Kasumi-1 (cell line): ENCODE measurements at places on chromosomes 13 and 19.

GRCh38 chr19:43812259-43812658 is 10.0 kb upstream of the LYPD5 start:
- no peak for DNase-seq

DNA sequence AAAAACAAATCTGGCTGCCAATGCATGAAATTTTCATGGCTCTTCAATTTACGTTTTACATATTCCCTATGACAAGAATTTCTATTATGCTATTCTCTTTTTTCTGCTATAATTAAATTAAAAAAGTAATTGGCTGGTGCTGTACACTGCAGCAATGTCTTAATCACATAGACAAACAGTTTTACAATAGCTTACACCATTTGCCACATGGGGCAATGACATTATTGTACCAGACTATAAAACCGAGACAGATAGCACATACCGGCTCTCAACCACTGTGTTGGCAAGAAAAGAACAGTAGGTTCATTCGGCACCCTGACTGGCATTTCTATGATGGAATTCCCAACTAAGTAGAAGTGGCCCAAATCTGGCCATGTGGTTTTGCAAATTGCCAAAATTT is 67.7 kb downstream of the DACH1 start:
- no peak for DNase-seq

DNA sequence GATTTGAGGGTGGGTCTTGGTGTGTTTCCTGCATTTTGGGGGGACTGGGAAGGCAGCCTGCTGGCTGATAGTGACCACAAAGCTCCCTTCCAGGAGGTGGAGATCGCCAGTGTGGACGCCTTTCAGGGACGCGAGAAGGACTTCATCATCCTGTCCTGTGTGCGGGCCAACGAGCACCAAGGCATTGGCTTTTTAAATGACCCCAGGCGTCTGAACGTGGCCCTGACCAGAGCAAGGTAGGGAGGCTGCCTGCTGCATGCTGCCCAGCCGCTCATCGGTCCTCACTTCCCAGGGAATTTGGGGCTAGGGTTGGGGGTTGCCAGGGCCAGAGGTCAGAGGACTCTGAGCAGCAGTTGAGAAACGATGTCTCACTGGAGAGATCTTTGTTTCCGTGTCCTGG is 30.2 kb downstream of the UPF1 start:
- no peak for DNase-seq

GRCh38 chr13:30569901-30570576 is 47.7 kb upstream of the USPL1 start:
- no peak for DNase-seq

GRCh38 chr13:53189162-53189561 is 160.5 kb downstream of the OLFM4 start:
- peak; percentile 5 for DNase-seq

DNA sequence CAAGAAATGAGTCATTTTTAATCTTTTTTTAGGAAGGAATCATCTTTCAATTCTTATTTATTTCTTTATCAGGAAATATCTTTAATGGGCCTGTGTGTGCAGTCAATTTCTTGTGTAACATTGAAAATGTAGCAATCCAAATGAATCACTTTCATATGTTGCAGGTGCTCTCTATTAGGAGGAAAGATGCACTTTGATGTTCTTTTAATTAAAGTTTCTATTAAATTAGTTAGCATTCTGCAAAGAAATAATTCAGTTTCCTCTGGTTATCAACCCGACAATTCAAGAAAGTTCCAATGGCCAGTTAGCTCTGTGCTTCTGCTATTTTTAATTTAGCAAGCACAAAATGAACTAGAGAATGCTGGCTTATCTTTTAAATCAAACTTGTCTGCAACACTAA is 212.0 kb downstream of the PCDH17 start:
- no peak for DNase-seq

- no peak for DNase-seq
Observed at GRCh38 chr13:112985803-112986408, 16.9 kb downstream of the MCF2L start.

DNA sequence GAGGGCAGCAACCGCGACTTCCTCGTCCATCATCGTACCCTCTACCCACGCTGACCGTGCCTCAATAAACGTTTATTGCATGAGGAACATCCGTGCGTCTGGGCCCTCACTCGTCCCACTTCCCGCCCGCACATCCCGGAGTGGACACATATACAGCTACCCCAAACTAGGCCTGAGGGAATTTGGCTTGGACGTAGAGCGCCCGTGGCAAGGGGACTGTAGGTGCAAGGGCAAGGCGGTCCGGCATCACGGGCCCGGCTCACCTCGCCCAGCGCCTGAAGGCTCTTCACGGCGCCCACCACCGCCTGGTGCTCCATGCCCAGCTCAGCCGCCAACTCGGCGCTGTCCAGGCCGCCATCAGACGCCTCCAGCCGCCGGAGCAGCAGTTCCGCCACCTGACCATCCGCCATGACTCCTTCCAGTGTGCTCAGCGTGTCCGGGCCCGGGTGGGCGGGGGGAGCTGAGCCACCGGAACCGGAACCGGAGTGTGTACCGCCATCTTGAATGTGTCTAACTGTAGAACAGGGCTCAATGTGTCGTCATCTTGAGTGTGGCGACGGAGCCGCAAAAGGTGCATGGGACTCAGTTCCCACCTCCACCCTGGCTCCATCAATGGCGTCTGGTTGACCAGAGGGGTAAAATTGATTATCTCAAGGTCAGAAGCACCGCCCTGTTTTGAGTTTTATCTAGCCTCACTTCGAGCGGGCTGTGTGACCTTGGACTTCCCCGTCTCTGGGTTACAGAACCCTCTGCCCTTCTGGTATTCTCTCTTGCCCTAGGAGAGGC is at the start of gene FARSA:
TSS of gene FARSA (minus strand) at position 425 of the 786 bp plus-strand sequence. CDS start at position 410, 15 bp downstream.
- DNase-seq, result peak; percentile 89

DNA sequence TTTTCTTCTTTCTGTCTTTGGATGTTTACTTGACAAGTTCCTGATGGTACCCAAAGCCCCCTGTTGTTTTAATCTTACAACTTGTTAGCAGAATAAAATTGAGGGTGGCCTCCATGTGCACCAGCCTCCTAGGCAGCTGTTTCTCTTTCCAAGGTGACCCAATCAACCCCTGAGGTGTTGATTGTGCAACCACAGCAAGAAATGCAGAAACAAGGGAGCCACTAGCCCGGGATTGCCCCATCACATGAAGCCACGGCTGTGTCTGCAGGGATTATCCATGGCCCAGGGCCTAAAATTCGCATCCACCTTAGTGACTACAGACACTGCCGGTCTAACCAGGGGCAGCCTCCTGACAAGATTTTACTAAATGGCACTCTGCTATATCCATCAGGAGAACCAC is 14.4 kb downstream of the CEACAM4 start:
- DNase-seq, result no peak

DNA sequence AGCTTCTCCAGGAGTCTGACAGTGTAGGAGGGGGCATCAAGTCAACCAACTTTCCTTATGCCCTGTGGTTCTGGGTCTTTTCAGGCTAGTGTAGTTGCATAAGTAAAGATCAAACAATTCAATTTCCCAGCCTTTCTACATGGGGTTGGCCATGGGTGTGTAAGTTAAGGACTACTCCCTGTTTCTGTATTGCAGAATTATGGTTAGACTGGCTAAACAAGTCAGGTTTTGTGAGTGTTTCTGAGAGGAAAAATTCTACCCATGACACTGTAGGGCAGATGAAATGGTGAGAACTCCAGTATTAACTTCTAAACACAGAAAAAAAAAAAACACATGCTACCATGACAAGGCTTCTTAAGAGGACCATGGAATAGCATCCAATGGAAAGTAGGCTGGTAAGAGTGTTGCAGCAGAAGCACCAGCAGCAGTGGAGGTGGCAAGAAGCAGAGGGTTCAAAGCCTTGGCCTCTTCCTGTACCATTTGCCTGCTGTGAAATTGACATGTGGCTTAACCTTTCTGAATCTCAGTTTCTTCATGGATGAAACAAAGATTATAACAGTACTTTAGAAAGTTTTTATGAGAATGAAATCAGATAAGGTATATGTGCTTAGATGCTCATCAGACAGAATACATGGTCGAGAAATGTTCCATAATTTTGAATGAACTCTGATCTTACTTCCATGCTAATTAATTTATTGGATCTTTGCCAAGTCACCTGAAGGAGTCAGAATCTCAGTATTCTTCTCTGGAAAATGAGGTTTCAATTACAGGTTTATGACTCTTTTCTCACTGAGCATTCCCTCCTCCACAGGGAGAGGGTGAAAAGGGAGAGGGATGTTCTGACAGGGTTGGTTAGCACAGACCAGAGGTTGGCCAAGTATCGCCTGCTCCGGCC is 11.4 kb upstream of the SCEL start:
- no peak for DNase-seq

DNA sequence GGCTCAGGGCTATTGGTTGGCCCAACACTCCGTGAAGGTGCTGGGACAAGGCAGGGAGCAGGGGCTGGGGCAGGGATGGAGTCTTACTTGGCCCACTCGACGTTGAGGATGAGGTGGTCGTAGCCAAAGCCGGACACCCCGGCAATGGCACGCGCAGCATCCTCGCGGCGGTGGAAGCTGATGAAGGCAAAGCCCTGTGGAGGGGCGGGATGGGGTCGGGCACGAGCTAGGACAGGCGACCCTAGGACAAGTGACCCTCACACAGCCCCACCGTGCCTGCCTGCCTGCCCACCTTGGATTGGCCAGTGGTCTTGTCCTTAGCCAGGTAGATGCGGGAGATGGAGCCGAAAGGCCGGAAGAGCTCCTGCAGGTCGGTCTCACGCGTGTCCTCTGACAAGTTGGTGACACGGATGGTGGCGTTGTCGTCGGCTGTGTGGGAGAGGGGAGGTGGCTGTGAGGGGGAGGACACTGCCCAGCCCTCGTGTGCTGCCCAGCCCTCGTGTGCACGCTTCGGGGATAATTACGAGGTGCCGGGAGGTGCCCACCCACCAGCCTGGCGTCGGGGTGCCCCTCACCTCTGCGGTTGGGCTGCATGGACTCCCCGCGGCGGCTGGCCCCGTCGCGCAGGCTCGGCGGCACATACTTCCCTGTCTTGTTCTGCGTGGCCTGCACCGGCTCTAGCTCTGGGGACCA is 4.0 kb downstream of the P2RY11 start:
- no peak for DNase-seq

DNA sequence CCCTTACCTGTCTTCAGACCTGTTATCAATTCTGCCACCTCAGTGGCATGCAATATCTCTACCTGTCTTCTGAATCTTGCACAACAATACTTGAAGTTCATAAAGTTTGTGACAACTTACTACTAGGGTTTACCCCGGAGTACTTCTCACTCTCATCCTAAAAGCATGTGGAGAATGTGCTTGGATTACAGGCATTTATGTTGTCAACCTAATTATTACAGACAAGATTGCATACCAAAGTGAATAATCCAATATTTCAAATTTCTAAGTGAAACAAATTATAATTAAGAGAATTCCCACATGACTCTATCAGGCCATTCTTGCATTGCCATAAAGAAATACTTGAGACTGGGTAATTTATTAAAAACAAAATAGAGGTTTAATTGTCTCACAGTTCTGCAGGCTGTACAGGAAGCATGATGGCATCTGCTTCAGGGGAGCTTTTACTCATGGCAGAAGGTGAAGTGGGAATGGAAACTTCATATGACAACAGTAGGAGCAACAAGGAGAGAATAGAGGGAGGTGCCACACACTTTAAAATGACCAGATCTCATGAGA is 661.0 kb upstream of the SPRY2 start:
- DNase-seq, result no peak

DNA sequence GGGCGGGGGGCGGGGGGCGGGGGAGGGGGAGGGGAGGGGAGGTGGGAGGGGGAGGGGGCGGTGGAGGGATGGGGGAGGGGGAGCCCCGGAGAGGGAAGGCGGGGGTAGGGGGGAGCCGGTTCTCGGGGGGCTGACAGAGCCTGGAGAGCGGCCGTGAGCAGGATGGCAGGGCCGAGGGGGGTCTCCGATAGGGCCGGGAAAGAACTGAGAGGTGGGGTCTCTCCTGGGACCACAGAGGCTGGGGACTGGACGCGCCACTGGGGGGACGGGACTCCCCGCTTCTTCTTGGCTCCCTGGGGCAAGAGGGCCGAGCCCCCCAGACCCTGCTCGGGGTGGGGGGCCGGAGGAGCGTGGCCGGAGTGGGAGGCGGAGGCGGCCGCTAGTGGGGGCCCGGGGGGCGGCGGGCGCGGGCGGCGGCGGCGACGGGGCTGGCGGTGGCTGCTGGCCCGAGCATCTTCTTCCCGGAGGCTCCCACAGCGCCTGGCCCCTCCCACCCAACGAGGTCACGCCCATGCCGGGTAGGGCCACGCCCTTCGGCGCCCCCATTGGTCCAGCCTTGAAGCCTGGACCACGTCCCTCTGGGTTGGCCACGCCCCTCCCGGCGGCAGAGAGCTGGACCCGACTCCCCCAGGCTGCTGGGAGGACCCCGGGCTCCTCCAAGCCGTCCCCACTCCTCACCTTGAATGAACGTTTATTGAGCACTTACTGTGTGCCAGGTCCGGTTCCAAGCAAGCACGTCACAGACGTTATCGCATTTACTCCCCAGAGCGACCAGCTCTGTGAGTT is at the start of gene NOVA2:
TSS of gene NOVA2 (minus strand) at position 313 of the 786 bp plus-strand sequence. CDS start 514 bp downstream, outside the sequence.
- DNase-seq, result no peak

- no peak for DNase-seq
Observed at GRCh38 chr19:32930567-32930966, 41.2 kb downstream of the CEP89 start.

- DNase-seq, result no peak
Observed at GRCh38 chr13:80359414-80359777, 18.5 kb upstream of the SPRY2 start.

DNA sequence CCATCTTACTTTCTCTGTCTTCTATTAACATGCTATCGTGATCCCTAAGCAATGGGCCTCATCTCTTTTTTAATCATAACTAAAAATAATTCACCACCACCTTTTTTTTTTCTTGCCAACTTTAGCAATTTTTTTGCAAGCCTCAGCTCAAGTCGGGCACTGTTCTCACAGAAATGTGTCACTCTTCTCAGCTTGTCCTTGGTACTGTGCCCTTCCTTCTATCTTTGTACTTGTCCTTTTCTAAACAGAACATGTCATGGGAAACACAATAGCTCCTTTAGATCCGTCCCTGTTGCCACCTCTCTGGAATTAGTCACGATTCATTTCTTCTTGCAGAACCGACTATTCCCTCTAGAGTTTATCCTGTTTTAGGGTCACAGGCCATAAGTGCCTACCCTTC is 10.3 kb downstream of the SERP2 start:
- no peak for DNase-seq

GRCh38 chr13:98537306-98537705 is 39.6 kb downstream of the STK24 start:
- no peak for DNase-seq

DNA sequence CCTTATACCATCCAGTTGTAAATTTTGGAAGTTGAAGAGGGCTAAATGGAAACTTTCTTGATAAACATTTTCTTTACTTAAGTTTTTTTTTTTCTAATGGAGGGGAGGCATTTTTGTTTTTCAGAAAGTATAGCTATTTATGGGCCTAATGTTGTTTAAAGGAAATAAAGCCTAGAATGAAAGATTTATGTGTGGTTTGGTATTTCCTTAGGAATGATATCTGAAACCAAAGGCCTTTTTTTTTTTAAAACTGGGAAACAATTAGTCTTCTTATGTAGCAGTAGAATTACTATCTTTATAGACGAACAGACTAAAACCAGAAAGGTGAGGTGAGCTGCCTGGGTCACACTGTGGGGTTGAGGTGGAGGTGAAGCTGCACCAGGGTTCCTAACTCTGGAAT is 80.1 kb downstream of the ESD start:
- DNase-seq, result no peak
